ENCODE measurements at places on chromosomes 6 and 20. TPM values are rescaled to one million over a fixed set of nuclear protein-coding genes. Genes with fewer than 3 reads are reported as not detected.

Gene ARG1
- not detected for total RNA-seq

Gene CPXM1
- total RNA-seq = not detected

Gene PLEKHG1
- 14.9 TPM for total RNA-seq

Gene ACTL10
- total RNA-seq = 2.7 TPM

Gene SPATS1
- total RNA-seq = not detected

Gene SIRPB1
- 0.48 TPM for total RNA-seq

Gene CTAGE9
- total RNA-seq = not detected

Gene CST1
- not detected for total RNA-seq

Gene KCNK17
- total RNA-seq = not detected

Gene BMP5
- not detected for total RNA-seq

Gene MED23
- 21.5 TPM for total RNA-seq

Gene SPATA25
- 0.72 TPM for total RNA-seq

Gene TRIM40
- not detected for total RNA-seq

Gene TFB1M
- total RNA-seq = 14.9 TPM

Gene TULP1
- not detected for total RNA-seq

Gene CLPSL2
- total RNA-seq = not detected

Gene SPEF1
- total RNA-seq = not detected

Gene REM1
- not detected for total RNA-seq

Gene HLA-B
- total RNA-seq = 164 TPM

Gene SIRPG
- not detected for total RNA-seq

Gene MOG
- total RNA-seq = not detected

Gene FKBP1C
- under 0.01 TPM for total RNA-seq

Gene HAO1
- not detected for total RNA-seq

Gene ADGRG6
- 21.7 TPM for total RNA-seq

Gene LPA
- 0.24 TPM for total RNA-seq

Gene TAGAP
- not detected for total RNA-seq

Gene GSTA3
- not detected for total RNA-seq

Gene SAPCD1
- not detected for total RNA-seq

Gene GABRR1
- not detected for total RNA-seq

Gene CPNE5
- not detected for total RNA-seq

Data from tracheal epithelial cell (primary cell).